NCI-H1436 treated with DMSO at 0.1 percent for 48 hours (cell line): ENCODE measurements at places on chromosomes 7 and 10.

DNA sequence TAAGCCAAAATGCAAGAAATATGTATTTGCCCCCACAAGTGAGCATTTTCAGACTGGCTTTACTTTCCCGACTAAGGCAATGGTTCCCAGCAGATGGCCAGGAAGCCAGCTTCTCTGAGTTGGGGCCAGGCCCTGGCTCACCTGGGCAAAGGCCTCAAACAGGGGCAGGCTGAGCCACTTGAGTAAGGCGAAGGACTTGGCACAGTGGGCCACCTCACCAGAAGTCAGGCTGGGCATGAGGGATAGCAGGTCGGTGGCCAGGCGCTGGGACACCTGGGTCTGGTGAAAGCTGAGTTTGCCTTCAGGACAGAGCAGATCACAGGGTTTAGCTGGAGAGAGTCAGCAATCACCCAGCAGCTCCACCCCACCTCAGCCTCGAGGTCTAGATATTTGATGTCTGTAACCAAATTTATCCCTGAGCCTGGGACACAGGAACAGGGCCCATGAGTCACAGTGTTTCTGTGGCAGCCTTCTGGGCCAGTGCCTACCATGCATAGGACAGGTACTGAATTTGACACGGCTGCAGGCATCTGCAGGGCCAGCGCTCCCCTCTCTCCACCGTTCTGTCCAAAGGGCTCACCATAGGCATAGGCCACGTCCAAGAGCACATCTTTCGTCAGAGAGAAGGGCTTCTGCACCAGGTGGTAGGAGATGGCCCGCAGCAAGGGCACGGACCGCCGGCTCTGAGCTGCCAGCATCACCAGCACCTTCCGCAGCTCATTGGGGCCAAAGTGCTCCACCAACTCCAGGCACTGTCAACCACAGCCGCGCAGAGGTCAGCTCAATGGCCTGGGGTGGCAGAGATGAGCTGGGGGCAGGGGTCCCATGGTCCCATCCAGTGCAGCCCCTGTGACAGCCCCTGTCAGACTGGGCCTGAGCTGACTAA is 7.3 kb downstream of the TBRG4 start:
- no peak for DNase-seq

DNA sequence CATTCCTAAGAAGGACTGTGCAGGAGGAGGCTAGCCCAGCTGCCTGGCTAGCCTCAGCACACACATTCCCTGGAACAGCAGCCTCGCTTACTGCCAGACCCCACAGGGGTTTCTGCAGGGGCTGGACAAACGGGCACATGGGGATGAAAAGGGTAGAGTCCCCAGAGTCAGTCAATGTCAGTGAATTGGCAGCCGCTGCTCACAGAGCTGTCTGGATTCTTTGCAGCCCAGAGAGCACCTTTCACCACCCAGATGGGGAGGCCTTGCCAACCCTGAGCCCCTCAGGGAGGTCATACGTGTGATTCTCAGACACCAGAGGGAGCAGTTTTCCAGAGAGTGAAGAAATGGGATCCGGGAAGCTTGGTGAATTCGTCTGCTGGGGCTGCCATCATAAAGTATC is 143.3 kb downstream of the KCNMA1 start:
- DNase-seq: no peak

- no peak for DNase-seq
Measured at GRCh38 chr10:64873088-64873487, 1351.9 kb downstream of the REEP3 start.

GRCh38 chr10:47133871-47134570 is 166.0 kb upstream of the GDF10 start:
- no peak for DNase-seq

DNA sequence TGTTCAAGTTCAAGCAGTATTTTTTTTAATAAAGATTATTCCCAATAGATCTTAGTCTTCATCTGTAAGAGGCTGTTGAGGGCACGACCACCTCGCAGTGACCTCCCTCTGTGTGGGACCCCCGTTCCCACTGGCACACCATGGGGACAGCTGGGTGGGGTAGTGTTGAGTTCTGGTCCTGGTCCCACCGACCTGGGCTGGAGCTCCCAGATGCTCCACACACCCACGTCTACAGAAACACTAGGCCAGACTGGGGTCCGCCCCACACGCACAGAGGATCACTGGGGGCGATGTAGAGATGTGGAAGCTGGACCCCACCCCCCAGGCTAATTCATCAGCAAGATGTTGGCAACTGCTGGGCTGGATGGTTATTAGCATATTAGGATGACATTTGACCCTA is 623.6 kb downstream of the PTPRN2 start:
- no peak for DNase-seq

DNA sequence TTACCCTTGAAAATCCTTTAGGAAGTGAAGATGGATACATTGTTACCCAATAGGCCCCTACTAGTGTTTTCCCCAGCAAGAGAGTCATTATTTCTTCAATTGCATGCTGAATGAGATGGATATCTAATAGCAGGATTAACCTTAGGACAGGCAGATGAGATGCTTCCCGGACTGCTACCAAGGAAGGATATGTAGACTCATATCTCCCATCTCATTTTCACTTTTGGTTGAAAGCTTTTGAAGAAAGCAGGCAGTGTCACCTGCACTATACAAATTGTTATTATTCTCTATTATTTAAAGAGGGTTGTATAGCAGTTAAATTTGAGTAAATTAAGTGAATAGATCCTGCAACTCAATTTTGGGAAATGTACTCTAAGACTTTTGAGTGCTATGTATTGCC is 17.0 kb upstream of the ARHGAP21 start:
- DNase-seq: no peak

DNA sequence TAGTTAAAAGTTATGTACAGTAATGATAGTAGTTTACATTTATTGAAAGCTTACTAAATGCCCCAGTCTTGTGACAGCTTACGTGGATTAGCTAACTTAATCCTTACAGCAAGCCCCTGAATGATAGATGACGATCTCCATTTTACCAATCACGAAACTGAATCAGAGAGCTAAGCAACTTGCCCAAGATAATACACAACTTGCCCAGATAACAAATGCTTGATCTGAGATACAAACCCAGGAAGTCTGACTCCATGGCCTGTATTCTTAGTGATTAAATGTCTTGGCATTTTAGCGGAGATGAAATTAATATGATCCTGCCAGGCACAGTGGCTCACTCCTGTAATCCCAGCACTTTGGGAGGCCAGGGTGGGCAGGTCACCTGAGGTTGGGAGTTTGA is 46.9 kb upstream of the FMC1 start:
- DNase-seq: no peak

DNA sequence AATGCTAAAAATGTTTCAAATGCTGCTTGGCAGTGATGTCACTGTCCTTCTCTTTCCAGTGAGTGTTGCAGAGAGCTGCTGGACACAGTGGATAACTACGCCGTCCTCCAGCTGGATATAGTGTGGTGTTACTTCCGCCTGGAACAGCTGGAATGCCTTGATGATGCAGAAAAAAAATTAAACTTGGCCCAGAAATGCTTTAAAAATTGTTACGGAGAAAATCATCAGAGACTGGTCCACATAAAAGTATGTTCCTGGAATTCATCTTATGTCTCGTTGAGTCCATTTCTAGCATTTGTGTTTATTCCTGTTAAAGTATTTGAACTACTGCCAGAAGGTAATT is 25.2 kb downstream of the NUB1 start:
- no peak for DNase-seq

- DNase-seq: no peak
Measured at GRCh38 chr10:22006379-22006884, 2.9 kb upstream of the DNAJC1 start.

DNA sequence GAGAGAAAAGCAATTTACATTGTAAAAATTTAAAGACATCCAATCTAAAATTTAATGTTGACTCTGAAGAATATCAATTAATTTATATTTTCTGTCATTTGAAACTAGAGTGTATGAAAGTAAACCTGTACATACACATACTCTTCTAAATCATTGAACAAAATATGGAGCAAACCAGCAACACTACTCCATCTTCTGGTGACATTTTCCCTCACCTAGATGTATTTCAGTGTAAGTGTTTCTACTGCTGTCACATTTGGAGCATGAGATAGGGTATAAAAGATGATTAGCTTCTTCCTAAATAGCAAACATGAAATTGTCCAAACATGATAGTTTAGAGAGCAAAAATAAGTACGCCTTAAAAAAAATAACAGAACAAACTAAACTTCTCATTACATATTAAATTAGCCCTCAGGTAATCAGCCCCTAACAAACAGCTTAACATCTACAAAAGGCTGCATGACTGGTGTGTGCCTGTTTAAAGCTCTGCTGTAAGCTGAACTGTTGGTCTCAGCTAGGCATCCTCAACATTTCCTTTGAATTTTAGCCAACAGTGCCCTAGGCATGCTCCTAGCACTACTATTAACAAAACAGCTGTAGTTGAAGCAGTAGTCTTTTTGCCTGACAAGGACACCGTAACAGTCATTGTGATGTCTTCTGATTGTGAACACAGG is 189.8 kb downstream of the CTNNA3 start:
- DNase-seq: no peak

GRCh38 chr10:14556285-14556956 is 218.3 kb downstream of the FAM107B start:
- no peak for DNase-seq

GRCh38 chr7:111401516-111401915 is 160.8 kb downstream of the IMMP2L start:
- no peak for DNase-seq

DNA sequence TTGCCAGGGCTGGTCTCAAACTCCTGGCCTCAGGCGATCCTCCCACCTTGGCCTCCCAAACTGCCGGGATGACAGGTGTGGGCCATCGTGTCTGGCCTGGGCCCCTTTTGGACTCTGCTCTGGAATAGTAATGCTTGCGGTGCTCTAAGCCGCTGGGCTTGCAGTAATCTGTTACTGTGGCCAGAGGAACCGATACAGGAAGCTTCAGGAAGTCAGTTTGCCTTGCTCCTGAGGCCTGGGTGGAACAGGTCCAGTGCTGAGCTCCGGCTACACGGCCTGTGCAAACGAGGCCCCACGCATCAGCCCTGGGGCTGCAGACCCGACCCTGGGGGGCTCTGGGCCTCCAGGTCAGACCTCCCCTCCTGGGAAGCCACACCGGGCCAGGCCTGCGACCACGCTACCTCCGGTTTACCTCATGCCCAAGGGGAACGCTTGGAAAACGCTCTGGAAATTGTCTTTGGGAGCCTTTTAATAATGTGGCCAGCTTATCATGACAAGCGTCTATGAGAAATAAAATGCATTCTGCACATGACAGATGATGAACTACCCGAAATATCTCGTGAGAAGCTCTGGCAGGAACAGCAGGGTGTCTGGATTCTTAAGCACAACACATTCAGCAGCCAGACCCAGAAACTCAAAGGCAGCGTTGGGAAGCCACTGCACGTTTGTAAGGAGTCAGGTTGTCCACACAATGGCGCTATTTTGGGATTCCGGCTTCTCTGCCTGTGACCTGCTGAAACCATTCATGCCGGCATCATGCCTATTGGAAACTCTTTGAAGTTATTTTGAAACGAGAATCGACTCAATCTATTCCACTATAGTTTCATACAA is 10.1 kb upstream of the ADAP1 start:
- DNase-seq: no peak

DNA sequence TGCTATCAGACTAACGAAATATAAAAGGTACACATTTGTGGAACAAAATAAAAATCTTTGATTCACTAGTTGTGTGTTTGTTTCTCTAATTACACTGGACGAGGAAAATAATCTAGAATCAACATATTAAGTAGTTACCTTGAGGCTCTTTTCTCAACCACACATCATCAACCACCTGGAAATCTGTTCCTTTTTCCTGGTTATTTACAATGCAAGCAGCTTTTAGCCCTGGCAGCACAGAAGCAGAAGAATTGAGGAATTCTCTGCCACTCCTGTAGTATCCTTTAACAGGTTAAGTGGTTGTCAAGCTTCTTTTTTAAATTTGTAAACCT is 23.7 kb downstream of the NUP42 start:
- no peak for DNase-seq

GRCh38 chr10:74738985-74739567 is 87.3 kb upstream of the KAT6B start:
- peak; percentile 8 for DNase-seq

GRCh38 chr10:75137533-75138438 is 26.3 kb downstream of the SAMD8 start:
- no peak for DNase-seq

GRCh38 chr10:74011770-74012169 is 13.9 kb downstream of the VCL start:
- DNase-seq: no peak

- no peak for DNase-seq
Measured at GRCh38 chr10:3803927-3804741, 19.1 kb upstream of the KLF6 start.

DNA sequence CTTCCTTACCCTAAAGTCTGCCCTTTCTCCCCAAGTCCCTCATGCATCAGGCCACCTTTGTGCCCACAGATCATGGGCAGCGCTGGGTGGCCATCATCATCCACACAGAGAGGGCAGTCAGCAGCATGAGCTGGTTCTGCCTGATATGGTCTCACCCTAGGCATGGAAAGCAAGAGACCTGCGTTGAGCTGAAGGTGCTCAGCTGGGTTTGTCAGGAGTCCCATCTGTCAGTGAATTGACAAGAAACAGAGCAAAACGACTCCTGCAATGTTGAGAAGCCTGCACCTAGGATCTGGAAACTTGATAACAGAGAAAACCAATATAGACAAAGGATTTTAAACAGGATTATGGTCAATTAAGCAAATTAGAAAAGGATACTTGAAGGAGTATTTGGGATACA is 242.7 kb upstream of the PRSS1 start:
- no peak for DNase-seq

GRCh38 chr10:77173615-77174461 is 463.8 kb downstream of the KCNMA1 start:
- DNase-seq: no peak

DNA sequence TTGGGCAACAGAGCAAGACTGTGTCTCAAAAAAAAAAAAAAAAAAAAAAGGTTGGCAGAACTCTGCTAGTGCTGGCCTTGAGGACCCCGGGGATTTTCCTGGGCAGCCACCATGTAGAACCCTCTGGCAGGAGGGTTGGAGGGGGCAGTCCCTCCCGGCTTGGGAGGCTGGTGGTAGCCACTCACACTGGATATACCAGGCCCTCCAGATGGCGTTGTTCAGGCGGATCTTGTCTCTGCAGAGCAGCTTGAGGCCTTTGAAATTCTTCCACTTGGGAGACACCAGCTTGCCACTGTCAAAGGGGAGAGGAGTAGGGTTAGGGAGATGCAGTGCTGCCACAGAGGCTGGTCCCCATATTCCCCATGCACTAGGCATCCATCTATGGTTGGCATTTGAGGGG is 8.4 kb downstream of the MLXIPL start:
- DNase-seq: no peak

GRCh38 chr10:133466683-133467275 is 13.0 kb downstream of the SCART1 start:
- DNase-seq: no peak

- no peak for DNase-seq
Measured at GRCh38 chr7:112789817-112790585, at the start of gene TMEM168. TSS of gene TMEM168 (minus strand) at chr7:112790393. CDS start at chr7:112784825, 5,568 bp downstream.

GRCh38 chr10:95542330-95542729 is 18.8 kb downstream of the SORBS1 start:
- peak; percentile 73 for DNase-seq

GRCh38 chr7:29945259-29945809 is 44.3 kb downstream of the SCRN1 start:
- no peak for DNase-seq
